NCI-H226 (cell line): ENCODE measurements at places on chromosomes 11 and 22.

GRCh38 chr22:37260901-37261336, 16.9 kb upstream of the RAC2 start:
- DNase-seq: no peak

GRCh38 chr11:66136752-66137123, 66.7 kb downstream of the PACS1 start:
- DNase-seq: no peak

- DNase-seq: no peak
These were observed 5.6 kb downstream of the LIPT2 start for GRCh38 chr11:74487875-74488274.

DNA sequence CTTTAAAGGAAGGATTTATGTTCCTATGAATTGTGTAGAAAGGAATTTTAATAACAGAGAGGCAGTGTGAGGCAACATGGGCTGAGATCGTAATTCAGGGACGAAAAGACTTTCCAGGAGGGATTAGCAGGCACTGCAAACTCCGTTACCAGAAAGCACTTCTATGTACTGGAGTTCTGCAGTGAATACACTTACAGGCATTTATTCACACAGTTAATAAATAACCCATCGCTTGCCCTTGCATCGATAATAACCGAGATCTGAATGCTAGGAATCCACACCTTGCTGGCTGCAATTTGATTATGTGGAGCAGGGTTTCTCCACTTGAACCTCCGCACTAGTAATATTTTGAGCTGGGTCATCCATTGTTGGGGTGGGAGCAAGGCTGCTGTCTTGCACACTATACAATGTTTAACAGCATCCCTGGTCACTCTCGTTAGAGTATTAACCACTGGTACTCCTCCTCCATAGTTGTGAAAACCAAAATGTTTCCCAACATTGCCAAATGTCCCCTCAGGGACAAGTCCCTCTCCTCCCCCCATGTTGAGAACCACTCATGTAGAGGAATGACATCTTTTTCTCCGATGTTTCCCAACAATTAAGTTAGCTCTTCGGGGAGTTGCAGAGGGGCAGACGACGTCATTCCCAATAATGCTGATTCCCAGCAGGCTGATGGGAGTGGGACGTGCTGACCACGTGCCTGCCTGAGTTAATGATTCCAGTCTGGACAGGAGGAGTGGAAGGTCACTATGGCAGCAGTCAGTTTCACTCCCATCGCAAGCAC, 99.5 kb downstream of the SNX19 start:
- DNase-seq: no peak

DNA sequence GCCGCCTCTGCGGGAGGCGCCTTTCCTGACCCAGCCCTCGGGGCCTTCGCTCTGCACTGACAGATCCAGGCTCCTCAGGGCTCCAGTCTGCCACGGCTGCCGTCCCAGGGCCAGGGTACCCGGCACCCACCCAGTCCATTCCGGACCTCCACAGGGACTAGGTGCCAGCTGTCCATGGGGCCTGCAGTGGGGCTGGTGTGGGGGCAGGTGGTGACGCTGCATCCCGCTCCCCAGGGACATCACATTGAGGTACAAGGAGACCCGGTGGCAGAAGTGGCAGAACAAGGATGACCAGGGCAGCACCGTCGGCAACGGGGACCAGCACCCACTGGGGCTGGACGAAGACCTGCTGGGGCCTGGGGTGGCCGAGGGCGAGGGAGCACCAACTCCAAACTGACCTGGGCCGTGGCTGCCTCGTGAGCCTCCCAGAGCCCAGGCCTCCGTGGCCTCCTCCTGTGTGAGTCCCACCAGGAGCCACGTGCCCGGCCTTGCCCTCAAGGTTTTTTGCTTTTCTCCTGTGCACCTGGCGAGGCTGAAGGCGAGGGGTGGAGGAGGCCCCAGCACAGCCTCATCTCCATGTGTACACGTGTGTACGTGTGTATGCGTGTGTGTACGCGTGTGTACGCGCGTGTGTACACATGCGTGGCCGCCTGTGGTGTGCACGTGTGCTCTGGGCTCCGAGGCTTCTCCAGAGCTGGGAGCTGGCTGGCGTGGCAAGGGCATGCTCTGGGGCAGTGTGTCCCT, 16.7 kb downstream of the RNH1 start:
- DNase-seq: no peak

GRCh38 chr11:92149996-92150395, 74.6 kb upstream of the FAT3 start:
- DNase-seq: no peak
